ENCODE measurements at places on chromosomes 6 and 20.

GRCh38 chr6:139051396-139052060 is 23.0 kb downstream of the ABRACL start:
- no peak for DNase-seq

DNA sequence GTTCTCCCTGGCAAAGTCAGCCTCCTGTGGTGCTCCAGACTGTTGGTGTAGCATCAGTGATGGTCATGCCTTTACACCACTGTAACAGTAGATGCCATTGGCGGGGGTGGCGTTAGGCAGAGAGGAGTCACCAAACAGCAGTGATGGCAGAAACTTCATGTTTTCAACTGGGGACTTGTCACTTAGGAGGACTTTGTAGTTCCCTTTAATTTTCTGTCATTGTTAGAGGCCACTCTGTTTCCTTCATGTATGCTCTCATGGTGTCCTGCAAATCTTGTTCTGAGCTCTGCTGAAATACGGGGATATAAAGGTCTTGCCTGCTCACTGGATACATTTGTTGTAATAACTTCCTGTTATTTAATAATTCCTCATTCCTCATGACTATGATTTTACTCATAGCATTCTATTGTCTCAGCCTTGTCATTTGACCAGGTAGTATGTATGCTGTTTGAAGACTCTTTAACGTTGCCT is 4.6 kb downstream of the MAP3K4 start:
- no peak for DNase-seq

DNA sequence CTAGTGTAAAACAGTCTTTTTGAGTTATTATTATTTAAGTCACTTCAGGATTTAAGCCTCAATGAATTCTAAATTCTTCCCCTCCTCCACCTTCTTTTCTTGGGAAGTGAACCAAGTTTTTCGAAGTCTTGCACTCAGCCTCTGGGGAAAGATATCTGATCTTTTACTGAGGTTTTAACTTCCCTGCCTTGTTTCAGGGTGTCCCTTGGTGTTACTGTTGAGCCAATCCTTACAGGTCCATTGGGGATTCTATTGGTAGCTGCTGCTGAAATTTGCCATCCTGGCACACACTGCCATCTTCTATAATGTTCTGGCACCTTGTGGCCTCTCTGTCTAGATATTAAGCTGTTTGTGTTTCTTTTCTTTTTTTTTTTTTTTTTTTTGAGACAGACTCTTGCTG is 31.7 kb downstream of the BEND6 start:
- DNase-seq: no peak

GRCh38 chr6:40152701-40153436 is 218.6 kb upstream of the MOCS1 start:
- no peak for DNase-seq

- no peak for DNase-seq
These were observed 747.3 kb downstream of the COL12A1 start for GRCh38 chr6:74458536-74458935.

DNA sequence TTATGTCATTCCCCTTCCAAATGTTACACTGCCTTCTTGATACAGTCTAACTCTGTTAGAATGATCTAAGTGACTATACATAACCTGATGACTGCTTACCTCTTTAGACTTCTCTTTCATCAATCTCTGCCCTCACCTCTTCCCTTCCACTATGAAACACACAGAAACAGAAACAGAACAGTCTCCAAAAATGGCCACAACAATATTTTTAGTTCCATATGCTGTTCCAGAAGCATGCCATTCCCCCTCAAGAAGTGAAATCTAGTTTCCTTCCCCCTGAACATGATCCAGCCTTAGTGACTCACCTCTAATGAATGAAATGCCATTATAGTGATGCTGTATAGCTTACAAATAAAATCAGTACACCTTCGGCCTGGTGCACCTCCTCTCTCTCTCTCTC is 229.3 kb upstream of the TENT5A start:
- DNase-seq: no peak

GRCh38 chr6:96948631-96949030 is 24.1 kb downstream of the KLHL32 start:
- no peak for DNase-seq

- no peak for DNase-seq
These were observed 181.2 kb downstream of the ADGRG6 start for GRCh38 chr6:142482974-142483373.

- DNase-seq: no peak
These were observed 731.9 kb upstream of the FLRT3 start for GRCh38 chr20:15069355-15069754.

- no peak for DNase-seq
These were observed 220.4 kb downstream of the FARS2 start for GRCh38 chr6:5481750-5482149.

- DNase-seq: peak; percentile 77
These were observed at the start of gene TGM2 for GRCh38 chr20:38165089-38165965. TSS of gene TGM2 (minus strand) at chr20:38165270. CDS start at chr20:38165198, 72 bp downstream.

- no peak for DNase-seq
These were observed 538 bp downstream of the FERMT1 start for GRCh38 chr20:6122111-6122872.

DNA sequence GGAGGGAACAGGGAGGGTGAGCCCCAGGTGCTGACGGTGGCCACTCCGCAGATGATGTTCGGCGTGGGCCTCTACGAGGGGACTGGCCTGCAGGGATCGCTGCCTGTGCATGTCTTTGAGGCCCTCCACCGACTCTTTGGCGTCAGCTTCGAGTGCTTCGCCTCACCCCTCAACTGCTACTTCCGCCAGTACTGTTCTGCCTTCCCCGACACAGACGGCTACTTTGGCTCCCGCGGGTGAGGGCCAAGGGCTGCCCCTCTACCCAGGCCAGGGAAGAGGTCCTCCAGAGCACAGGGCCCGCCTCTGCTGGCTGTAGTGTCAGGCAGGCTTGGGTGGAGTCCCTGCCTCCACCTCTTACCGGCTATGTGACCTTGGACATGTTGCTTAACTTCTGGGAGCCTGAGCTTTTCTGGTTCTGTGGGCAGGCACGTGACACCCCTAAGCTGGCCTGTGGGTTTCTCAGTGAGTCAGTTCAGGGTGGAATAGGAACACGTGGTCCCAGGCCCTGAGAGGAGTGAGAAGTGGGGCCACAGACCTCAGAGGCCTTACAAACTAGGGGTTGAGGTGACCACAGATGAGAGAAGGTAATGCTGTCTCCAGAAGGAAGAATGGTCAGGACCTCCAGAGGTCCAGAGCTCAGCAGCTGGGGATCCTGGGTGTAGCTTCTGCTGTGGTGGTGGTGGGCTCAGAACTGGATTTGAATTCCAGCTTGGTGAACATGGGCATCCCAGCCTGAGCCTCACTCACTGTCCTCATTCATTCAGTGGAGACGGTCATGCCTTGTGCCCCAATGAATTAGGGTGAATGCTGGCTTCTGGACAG is 11.9 kb downstream of the PCIF1 start:
- no peak for DNase-seq

DNA sequence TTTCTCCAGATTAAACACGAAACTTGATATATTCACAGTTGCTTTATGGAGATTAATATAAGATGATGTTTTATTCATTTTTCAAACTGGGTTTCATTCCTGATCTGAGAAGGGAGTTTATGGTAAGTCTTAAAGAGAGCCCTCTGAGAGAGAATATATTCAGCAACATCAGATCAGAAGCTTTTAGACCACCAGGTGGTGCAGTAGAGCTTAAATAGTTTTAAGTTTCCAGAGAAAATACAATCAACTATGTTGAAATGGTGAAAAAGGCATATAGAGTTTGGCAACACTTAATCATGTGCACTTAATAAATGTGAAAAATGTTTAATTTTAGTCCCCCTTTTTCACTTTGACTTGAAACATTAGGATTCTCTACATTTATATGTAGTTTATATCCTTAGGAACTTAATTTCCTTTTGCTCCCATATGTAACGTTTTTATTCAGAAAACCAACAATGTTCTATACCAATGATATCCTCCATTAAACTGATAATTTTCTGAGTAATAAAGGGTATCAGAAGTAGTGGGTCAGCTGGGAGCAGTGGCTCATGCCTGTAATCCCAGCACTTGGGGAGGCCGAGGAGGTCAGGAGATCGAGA is 86.4 kb upstream of the CLDN20 start:
- DNase-seq: no peak

- no peak for DNase-seq
These were observed 474.4 kb upstream of the HSF2 start for GRCh38 chr6:121925024-121925423.

- no peak for DNase-seq
These were observed 28.3 kb downstream of the PXDC1 start for GRCh38 chr6:3723251-3723650.

DNA sequence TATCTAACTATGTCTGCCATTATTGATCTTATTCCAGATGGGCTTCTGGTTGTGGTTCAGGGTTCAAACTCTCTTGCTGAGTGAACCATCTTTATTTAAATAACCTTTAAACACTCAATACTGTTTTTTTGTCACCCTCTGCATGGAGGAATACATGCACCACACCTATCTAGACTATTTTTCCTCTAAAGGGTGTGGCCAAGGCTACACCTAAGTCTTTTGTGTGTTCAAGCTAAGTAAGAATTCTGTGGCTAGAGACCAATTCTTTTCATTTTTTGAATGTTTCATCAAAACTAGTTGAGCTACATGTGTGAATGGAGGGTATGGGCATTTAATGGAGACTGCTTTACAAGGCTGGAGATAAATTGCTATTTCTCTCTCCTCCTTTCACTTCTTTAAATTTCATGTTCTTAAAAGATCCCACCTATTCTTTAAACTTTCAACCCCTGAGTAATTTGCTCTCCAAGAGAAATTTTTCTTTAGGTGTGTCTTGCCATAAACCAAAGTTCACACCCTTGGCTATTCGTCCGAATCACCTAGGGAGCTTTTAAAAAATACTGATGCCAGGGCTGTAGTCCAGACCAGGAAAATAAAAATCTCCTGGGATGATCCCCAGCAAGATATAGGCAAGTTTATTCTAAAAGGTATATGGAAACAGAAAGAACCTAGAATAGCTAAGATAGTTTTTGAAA is 24.8 kb upstream of the MBOAT1 start:
- no peak for DNase-seq

DNA sequence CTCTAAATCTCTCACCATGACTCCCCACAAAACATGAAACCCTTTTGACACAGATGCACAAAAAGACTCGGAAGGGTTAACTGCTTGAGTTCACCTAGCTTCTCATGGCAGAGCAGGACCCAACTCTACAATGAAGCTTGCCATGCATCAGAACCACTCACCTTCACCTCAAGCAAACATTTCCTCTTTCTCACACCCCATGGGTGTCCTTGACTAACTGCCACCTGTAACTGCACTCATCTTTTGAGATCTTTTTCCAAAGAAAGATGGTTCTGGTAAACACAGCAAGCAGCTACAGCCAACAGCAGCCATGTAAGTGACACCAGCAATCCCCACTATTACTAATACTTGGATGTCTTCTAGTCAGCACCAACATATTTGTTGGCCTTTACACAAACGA is 76.5 kb downstream of the EFHC1 start:
- DNase-seq: no peak

DNA sequence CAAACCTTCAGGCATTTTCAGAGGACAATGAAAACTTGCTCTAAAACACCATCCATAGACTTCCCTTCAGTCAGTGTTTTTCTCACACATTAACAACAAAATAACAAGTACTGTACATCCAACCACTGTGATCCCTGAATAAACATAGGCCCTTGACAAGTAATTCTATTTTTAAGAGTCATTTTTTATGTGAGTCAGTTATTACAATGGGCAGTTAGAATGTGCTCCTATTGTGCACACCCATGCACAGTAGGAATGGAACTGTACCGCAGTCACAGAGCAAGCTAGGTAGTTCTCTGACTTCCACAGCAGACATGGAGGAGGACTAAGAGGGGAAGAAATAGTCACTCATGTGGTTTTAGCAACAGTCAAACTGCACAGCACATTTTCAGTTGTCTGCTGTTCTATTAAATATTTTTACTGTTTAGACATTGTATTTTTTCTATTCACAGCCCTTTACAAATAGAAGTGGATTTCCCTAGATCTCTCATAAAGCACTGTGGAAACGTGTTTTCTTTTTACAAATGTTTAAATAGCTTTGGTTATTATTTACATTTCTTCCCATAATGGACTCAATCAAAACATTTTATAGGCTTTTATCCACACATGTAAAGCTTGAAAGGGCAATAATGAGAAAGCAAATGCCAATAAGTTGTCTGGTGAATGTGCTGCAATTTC is 100.4 kb downstream of the JAG1 start:
- DNase-seq: no peak

GRCh38 chr20:16916165-16916564 is 168.0 kb downstream of the OTOR start:
- no peak for DNase-seq

GRCh38 chr6:14550410-14550809 is 432.8 kb downstream of the CD83 start:
- no peak for DNase-seq

DNA sequence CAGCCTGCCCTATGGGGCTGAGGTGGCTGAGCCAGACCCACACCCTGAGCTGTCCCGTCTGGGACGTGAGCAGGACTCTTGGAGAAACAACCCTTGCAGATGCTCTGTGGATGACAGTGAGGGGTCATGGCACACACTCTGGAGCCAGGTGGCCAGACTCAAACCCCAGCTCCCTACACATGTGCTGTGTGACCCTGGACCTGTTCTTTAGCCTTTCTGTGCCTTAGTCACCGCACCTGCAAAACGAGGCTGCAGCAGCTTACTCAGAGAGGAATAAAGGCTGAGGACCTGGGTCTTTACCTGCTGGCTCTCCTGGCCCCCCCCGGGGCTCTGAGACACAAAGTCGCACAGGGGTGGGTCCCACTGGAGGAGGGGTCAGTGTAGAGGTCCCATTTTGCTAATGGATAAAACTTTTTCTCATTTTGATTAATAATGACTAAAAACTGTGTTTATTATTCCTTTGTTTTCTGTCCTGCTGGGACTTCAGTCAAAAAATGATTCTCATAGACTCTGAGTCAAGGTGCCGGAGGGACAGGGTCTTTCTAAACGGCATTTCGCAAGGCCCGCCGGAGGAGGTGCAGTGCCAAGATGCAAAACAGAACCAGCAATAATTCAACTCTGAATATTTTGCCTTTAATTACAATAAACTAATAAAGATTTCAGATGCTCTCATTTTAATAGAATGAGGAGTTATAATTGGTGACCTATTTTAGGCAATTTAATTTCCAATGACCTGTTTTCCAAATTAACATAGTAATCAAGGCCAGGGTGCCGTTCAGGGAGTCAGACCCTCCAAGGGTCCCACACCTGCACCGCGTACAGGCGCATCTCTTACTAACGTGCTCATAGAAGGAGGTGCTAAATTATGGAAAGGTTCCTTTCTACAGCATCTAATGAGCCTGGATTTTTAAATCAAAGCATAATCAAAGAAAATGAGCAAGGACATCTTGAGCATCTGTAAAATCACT is 62.4 kb downstream of the YTHDF1 start:
- DNase-seq: no peak

- DNase-seq: no peak
These were observed 753.3 kb upstream of the MARCKS start for GRCh38 chr6:113103634-113104361.

All from GM12892 (cell line).